Muscle of back (tissue), 13 donors: ENCODE measurements at places on chromosomes 2 and 18. TPM values are rescaled to one million over a fixed set of nuclear protein-coding genes. Genes with fewer than 3 reads are reported as not detected.

The CCBE1 gene
- 3.6 TPM for polyA plus RNA-seq

GRCh38 chr18:50472941-50473340, 86.9 kb upstream of the MAPK4 start:
- no peak for DNase-seq

The RAX gene
- polyA plus RNA-seq: not detected

DNA sequence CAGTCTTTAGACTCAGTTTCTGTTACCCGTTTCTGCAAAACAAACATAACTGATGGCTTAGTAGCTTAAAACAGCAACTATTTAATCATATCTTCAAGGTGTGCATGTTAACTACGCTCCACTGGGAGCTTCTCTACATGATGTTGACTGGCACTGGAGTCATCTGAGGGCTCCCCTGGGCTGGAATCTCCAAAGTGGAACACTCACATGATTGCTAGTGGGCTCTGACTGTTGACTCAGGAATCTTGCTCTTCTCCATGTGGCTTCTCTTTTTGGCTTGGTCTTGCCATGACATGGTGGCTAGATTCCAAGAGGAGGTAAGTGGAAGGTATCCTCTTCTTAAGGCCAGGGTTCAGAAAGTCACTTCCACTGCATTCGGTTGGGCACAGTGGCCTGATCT, 160.8 kb downstream of the PMAIP1 start:
- DNase-seq: no peak

GRCh38 chr2:63872571-63873328, 31.1 kb downstream of the UGP2 start:
- DNase-seq: no peak

DNA sequence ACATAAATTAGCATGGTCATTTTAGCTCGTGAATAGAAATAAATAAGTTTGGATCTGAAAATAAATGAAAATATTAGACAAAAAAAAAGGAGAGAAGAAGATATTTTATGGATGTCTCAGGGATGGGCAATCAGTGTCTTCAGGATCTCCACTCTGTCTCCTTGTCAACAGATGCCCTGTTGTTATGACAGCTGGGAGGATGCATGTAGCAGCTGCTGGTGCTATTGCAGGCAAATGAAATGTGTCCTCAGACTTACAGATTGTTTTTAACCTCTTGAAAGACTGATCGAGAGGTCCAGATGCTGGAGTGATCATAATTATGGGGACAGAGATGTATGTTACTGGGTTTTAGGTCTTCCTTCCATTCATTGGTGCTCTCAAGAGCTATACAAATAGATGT, 24.7 kb upstream of the ARL4C start:
- no peak for DNase-seq

DNA sequence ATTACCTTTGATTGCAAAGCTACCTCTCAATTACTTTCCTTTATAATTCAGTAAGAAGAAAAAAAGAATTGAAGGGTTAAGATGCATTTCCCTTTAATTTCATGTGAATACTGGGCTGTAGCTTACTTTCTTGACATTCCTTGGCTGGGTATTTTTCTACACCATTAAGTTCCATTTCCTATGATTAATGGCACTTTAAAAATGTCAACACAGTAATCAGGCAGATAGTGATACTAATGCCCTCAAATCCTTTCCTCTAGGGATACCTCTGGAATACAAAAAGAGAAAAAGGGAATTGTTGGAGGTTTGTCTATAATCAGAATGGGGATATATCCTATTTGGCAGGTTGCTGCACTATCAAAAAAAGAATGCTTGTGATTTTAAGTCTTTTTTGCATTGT, 216.9 kb downstream of the SRBD1 start:
- DNase-seq: no peak

GRCh38 chr2:109020217-109020637, 31.2 kb upstream of the EDAR start:
- DNase-seq: no peak

DNA sequence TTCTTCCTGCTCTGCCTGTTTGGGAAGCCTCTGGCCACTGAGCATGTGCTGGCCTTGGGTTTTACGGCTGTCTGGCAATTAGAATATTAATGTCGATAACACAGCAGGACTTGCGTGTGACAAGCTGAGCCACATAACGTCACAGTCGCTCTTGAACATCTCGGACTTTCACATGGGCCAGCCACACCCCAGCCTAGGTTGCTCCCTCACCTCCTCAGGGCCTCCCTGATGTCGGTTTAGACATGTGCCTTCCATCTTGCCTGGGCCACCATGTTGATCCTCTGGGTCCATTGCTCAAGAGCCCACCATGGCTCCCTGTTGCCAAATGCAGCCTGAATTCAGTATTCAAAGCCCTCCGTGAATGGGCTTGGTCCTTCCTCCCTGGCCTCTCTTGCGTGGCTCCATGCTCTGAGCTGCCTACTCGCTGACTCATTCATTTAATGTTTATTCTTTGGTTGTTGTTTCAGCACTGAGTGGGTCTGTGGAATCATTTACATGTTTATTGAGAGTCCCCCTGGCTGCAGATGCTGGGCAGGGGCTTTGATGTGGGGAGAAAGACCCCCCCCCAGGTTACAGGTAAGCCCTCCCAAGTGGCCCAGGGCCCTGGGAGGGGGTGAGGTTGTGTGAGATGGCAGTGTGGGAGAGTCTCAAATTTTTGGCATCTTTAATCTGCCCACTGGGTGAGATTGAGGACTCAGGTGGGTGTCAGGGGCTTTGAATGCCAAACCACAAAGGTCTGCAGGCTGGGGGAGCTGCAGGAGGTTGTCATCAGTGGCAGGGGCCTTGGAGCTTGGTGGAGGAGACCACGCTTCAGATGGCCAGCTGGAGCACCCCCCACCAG, 62.0 kb downstream of the ODC1 start:
- DNase-seq: no peak

DNA sequence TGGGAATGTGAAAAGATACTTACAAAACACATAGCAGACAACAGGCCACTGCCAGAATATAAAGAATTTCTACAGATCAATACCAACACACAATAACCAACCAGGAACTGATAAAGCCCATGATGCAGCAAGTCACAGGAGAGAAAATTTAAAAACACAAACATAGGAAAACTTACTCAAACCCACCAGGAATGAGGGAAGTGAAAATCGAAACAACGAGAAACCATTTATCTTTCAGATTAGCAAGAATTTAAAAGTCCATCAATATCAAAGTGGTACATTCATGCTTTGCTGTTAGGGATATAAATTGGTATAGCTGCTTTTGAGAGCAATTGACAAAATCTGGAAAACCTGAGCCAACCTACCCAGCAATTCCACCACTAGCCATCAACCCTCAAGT, 27.6 kb downstream of the B4GALT6 start:
- DNase-seq: no peak

- DNase-seq: no peak
These were observed 14.5 kb downstream of the VIT start for GRCh38 chr2:36710858-36711515.

The RETREG2 gene
- 56.9 TPM for polyA plus RNA-seq

The FBXO48 gene
- 1.5 TPM for polyA plus RNA-seq

DNA sequence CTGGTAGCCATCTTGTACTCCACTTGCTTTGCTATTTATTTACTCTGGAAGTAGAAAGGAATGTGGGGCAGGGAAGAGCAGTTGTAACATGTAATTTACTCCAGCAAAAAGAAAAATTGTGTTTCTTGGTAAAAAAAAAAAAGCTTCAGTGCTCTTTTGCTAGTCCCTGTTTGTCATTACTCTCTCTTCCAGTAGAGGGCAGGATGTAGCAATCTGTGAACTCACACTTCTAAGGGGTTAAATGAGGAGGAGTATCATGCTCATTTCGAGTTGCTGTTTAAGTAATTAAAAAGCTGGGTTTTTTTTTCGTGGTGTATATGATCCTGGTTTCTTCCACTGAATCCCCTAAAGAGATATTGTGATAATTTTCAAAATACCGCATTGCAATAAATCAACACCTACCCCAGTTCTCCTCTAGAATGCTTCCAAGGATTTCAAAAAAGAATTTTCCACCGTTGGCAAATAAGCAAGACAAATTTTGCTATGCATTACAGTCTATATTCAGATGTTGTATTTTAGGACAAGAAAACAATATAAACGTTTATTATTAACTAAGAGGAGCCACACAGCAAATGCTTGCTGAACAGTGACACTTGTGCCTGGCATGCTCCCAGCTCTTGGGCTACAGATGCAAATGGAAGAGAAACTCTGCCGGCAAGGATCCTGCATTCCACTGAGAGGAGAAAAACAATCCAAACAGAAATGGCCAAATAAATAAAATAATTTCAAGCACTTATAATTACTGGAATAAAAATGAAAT, 261.6 kb downstream of the ASXL3 start:
- DNase-seq: peak; percentile 86

The RAB31 gene
- polyA plus RNA-seq: 35.0 TPM
